GM23338 (cell line): ENCODE measurements at places on chromosomes 2 and 18.

DNA sequence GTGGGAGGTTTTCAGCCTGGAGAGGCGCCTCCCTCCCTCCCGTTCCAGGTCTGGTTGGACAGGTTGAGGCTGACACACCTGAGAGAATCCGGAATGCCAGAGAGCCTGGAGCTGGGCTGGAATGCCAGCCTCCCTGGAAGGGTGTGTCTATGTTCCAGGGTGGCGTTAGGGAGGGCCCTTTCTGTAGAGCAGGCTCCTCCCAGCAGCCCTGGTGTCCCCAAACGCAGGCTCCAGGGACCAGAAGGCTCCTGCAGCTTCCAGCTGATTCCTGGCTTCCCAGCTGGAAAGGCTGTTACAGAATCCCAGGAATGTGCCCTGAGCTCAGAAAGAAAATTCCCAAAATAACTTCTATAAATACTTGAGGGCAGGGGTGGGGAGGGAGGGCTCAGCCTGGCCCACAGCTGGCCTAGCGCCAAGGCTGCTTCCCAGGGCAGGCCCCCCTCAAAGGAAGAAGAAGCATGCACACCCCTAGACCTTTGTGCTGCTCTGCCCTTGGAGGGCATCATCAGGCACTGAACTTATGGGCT is 85.4 kb downstream of the STPG4 start:
- peak; percentile 95 for DNase-seq

DNA sequence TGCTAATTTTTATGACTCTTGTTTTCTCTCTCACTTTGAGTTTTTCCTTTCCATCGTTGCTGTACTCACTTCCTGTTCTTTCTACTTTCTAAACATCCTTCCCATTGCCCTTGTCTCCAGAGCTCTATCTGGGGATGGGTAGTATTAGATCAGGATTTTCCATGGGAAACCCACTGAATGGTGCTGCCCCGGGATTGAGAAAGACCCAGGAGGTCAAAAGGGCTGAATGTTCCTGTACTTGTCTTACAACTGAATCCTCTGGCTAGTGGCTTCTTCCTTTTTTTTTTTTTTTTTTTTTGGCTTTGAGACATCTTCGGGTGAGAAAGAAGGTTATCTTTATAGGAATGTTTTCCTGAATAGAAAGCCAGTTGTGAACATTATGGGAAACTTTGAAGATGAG is 364.8 kb upstream of the SLC14A2 start:
- no peak for DNase-seq

- peak; percentile 66 for DNase-seq
These were observed 630 bp downstream of the PPM1G start for GRCh38 chr2:27408601-27409320.

DNA sequence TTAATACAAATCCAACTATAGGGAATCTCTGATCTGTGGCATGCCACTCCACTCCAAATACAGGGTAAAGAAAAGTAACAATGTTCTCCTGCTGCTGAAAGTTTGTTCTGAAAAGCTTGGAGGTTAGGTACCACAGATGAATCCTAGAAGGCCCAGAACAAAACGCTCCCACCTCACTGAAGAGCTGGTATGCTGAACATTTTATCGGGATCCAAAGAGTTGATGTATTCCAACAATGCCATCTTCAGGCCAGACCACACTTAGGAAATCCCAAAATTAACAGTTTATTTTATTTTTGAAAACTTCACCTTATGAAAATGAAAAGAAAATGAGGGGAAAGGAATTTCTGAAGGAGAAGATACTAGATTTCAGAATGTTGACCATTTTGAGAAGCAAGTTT is 145.1 kb upstream of the CDH19 start:
- DNase-seq, result peak; percentile 36

- peak; percentile 51 for DNase-seq
These were observed 874 bp downstream of the CLIP4 start for GRCh38 chr2:29115797-29116781.

DNA sequence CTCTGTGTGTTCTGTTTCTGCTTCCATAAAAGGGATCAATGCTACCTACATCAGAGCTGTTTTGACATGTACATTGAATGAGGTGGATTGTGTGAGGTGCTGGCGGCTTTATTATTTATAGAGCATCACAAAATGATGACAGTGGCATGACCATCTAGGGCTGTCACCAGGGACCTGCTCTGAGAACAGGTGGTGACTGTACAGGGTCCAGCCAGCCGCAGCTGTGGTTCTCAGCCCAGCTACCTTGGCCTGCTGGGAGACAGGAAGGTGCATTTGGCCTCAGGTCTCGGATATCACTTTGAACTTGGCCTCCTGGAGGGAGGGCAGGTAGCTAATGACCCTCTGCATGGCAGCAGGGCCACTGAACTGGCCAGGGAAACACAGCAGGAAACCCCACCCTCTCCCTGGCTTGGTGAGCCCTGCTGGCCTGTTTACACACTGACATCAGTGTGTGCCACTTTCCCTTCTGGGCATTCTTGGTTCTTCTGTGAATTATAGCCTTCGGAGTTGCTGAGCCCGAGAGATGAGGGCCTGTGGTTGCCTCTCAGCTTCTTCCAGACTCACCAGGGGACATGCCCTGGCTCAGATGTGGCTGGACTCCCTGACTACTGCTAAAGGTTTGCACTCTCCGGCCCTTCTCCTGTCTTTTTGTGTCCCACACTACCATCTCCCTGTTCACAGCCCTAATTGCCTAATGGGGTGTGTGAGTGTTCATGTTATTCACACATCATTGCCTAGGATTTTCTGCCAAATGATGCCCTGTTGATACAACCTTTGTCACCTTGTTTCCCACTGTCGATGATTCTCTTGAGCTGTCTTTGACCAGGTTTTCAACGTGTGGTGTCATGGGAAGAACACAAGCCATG is 109.2 kb upstream of the RAB12 start:
- no peak for DNase-seq

GRCh38 chr2:37168217-37168981 is 11.6 kb upstream of the EIF2AK2 start:
- peak; percentile 80 for DNase-seq
